ENCODE measurements at places on chromosomes 2 and 18.

GRCh38 chr2:69973335-69973735 lies 11.9 kb upstream of the ASPRV1 start:
- DNase-seq, result no peak

GRCh38 chr2:150612957-150613710 lies 125.7 kb upstream of the RND3 start:
- no peak for DNase-seq

DNA sequence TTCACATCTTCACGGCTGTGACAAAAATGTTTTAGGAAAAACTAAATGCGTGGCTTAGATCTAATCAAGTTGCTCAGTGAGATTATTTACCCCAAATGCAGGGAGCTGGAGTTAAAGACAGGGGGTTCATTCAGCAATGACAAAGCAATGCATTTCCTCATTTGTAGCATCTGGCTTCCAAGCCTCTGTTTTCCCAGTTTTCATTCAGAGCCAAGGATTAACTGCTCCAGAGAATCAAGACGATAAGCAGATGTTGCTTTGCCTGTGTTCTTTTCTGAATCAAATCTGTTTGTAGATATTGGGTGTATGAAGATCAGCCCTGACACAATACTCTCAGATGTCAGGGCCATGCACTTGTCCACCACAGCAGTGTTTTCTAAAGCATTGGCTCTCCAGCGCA lies 147.4 kb upstream of the SIX2 start:
- no peak for DNase-seq

DNA sequence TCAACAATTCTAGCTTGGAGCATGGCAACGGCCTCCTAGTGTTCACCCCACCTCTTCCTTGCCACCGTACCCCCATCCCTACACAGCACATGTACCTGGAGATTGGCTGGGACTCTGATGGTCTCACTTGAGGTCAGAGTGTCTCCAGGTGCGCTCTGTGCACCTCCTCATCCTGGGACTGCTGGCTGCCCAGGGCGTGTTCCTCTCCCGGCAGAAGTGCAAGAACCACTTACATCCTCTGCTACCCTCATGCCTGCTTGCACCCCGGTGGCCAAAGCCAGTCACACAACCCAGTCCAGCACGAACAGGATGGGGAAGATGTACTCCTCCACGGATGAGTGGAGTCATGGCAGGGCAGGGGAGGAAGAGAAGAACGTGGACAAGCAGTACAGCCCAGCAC lies 151.5 kb downstream of the ASB1 start:
- DNase-seq, result no peak

DNA sequence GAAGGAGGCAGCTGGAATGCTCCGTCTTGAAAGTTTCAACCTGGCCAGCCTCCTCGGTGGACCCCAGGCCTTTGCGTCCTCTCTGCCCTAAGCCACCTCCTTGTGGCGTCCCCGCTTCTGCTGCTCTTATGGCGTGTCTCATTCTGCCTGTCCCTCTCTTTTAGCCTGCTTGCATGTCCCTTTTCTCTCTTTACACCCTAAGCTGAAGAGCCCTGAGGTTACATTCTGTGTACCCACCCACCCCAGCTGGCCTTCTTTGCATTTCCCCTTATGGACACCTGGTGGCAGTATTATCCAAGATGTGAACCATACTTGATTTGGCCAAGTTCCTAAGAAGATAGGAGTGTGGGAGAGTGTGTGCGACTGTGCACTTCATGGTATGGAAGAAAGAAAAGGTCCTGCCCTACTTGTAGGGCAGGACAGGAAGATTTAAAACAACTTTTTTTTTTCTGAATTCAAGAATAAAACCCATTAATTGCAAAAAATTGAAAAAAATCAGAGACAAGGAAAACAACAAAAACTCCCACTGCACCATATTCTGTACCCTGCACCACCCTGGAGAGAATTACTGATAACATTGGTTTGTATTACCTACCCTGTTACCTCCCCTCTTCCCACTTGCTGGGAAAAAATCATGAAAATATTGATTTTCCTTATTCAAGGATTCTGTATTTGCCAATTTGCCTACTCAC lies 77.4 kb downstream of the DYSF start:
- no peak for DNase-seq

DNA sequence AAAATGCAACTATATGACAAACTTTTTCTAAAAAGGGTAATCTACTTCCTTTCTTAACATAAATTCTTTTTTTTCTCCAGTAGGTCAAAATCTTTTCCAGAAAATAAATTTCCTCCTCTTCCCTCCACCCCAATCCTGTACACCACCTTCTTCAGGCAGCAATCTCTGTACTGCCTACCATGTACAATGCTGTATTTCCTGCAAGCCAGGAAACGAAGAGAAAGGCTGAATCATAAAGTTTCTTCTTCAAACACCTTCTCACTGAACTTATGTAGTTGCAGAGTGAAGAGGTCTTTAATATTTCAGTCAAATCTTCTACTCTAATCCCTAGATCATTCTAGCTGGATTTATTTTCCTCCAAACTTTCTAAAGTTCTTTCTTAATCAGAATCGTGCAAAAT lies 18.2 kb upstream of the C2orf66 start:
- DNase-seq, result no peak

GRCh38 chr2:164952057-164952702 lies 3.1 kb downstream of the SLC38A11 start:
- no peak for DNase-seq

- no peak for DNase-seq
These were observed 10.9 kb downstream of the SERPINB5 start for GRCh38 chr18:63487676-63488075.

- no peak for DNase-seq
These were observed 209.0 kb downstream of the L3MBTL4 start for GRCh38 chr18:6205706-6206105.

- no peak for DNase-seq
These were observed 502.0 kb downstream of the EPHA4 start for GRCh38 chr2:221070106-221070505.

GRCh38 chr2:230512955-230513748 lies 97.2 kb downstream of the SP100 start:
- DNase-seq, result no peak

All from thoracic aorta (tissue), 2 donors.